ENCODE measurements at places on chromosomes 7 and 10.

DNA sequence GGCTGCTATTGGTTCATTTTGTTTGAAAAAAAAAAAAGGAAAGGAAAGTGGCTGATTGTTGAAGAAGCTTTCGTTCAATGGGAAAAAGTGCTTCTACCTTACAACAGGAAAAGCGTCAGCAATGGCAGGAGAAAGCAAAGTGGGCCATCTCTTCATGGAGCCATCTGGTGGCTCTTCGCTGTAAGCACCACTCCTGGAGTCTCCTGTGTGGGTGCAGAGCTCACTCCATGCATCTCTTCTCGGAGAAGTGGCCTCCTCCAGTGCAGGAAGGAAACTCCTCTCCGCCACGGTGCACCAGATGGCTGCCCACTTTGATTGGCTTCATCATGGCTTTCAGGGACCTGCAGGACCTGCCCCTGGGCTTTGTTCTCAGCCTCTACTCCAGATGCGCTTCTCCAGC lies 250.9 kb downstream of the PTEN start:
- no peak for DNase-seq

- no peak for DNase-seq
These were observed 269.7 kb downstream of the AGMO start for GRCh38 chr7:15292138-15292537.

DNA sequence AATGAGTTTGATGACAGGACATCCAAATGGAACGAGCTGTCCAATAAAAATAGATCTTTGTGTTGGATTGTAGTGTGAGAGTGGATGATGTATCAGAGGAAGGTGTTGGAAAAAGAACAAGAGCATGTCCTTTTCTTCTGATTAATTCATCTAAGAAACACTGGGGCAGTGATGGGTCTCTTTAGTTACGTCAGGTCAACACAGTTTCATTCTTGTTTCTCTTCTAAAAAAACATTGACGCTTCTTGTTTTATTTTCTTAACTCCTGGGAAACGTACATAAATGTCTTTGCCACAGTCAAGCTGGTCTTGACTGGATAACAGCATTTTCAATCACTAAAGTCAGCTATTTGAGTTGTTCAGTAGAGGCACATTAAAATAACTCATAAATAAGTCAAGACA lies 67.0 kb downstream of the PPP1R9A start:
- DNase-seq, result no peak

DNA sequence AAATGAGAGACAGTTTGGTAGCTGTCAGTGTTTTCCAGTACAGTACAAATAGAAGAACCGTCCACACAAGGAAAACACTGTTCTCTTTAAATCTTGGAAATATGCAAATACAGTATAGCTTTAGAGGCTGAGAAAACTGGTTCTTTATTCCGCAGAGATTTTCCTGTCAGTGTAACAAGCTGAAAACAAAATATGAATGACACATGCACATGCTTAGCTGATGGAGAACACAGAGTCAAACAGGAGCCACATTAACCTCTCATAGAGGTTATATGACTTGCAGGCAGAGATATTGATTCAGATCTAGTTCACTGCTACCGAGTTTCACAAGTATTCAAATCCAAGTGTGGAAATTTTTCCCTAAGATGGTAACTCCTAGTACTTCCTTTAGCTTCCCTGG lies 135.2 kb upstream of the C1QL3 start:
- DNase-seq, result no peak

DNA sequence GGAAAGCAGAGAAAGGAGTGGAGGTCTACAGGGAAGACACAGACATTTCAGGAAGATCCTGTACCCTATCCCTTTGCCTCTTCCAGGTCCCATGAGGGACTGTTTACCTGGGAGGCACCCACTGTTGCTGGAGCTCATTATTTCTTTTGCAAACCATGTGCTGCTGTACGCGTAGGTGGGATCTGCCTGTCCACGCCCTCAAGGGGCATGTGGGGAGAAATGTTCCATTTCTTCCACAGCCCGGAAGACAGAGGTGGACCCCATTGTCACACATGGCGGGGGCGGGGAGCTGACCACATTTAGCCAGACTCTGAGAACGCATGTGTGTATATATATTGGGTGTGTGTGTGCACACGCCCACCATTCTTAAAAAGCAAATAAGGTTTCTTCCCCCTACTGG lies 2.0 kb downstream of the PLXNA4 start:
- DNase-seq, result no peak

- no peak for DNase-seq
These were observed 34.4 kb downstream of the FHIP2A start for GRCh38 chr10:114855776-114856543.

DNA sequence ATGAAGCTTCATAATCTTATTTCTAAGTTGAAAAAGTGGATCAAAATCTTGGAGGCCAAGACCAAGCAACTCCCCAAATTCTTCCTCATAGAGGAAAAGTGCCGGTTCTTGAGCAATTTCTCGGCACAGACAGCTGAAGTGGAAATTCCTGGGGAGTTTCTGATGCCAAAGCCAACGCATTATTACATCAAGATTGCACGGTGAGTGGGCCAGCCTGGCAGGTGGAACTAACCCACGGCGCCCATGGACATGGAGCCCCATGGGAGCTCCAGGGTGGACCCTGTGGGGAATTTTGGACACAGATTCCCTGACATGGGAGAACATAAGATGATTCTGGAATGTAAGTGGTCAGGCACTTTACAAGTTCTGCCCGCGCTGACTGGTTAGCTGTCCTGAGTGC lies 125.9 kb downstream of the TRRAP start:
- no peak for DNase-seq
